ENCODE measurements at places on chromosomes 4 and X.

DNA sequence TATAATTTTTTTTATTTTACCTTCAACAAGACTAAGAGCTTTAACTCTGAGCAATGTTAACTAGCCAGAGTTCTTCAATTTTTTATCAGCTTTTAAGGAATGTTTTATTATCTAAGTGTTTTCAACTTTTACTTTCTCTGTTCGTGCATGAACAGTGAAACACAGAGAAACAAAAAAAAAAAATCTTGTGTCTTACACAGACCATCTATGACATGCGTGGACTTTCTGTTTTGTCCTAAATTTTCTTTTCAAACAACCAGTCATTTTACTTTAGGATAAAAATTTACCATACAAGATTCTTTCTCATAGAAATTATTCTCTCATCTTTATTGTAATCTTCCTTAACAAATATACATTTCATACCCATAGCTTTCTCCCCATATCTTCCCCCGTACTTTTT lies 731.9 kb upstream of the PCDH10 start:
- no peak for DNase-seq

GRCh38 chrX:140526171-140526570 lies 21.3 kb upstream of the SOX3 start:
- no peak for DNase-seq

GRCh38 chr4:78689261-78689660 lies 86.9 kb upstream of the BMP2K start:
- no peak for DNase-seq

DNA sequence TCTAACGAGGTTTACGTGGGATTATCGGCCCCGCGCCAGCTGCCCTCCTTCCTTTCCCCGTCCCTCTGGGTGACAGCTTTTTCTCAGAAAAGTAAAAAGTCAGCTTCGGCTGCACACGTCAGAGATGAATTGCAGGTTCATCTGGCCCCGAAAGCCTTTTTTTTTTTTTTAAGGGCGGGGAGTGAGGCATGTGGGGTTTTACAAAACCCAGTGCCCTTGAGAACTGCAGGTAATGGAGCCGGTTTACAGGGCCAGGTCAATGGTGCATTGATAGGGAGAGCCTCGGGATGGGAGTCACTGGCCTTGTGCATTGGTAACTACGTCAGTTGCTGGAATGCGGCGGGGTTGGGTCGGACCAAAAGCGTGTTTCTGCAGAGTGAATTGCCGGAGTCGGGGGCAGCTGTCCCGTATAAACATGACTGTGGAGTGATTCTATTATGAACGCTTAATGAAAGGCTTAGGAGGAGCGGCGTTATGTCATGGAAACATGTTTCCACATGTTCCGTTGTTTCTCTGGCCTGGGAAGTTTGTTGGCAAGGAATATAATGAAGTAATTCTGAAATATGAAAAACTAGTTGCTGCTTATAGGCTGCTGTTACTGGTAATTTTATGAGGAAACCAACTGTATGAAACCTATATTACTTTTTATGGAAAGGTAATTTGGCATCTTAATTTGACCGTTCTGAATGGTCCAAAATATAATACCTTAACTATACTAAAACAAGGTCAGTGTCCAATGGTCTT lies 1.1 kb downstream of the HSPA4L start:
- DNase-seq: peak; percentile 44

GRCh38 chr4:169612871-169613859 lies 782 bp upstream of the NEK1 start:
- peak; percentile 77 for DNase-seq

- no peak for DNase-seq
Observed at GRCh38 chr4:68447201-68447600, at the start of gene TMPRSS11E. Gene TMPRSS11E, plus strand, starts transcription at chr4:68447463. Its CDS starts 50 bp downstream, at chr4:68447513.

- DNase-seq: no peak
Observed at GRCh38 chrX:150680974-150681373, 12.2 kb upstream of the MTMR1 start.

DNA sequence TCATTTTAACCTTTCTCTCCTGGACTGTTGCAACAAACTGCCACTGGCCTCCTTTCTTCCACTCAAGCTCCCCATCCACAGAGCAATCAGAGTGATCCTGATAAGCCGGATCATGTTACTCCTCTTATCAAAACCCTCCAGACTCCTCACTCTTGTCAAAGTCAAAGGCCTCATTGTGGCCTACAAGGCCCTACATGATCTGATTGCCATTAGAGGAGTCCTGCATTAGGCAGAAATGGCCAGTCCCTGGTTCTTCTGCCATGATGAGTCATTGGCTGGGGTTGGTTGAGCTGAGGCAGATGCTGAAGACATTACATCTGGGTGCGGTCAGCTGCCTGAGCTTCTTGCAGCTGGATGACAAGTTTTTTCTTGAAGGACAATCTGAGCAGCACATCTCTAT lies 32.7 kb upstream of the CASK start:
- DNase-seq: peak; percentile 9

DNA sequence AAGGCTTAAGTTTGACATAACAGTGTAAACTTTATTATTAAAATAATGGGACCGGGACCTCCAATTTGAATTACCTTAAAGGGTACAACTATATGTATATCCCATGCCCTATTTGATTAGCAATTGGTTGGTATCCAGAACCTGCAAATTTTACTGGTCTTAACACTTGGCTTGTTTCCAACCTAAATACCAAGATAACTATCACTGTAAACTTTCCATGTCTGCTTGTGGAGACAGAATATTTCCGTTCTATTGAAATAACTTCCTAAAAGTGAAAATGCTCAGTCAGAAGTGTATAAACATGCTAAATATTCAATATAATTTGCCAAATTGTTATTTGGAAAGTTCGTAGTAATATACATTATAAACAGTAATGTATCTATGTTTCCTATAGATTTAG lies 154.0 kb downstream of the TMEM47 start:
- DNase-seq: no peak

DNA sequence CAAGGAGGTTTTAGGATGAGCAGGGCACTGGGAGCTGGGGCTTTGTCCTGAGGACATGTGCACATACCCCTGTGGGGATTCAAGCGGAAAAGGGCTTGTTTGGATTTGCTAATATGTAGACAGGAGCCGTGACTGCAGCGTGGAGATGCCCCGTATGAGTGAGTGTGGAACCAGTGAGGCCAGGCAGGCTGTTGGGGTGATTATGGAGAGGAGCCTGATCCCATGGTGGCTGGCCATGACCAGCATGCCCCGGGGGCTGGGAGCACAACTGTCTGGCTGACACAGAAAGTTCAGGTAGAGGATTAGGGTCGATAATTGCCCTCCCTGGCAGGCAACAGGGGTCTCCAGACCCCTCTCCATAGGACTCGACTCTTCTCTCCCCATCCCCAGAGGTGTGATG lies 68.8 kb upstream of the STX18 start:
- no peak for DNase-seq

DNA sequence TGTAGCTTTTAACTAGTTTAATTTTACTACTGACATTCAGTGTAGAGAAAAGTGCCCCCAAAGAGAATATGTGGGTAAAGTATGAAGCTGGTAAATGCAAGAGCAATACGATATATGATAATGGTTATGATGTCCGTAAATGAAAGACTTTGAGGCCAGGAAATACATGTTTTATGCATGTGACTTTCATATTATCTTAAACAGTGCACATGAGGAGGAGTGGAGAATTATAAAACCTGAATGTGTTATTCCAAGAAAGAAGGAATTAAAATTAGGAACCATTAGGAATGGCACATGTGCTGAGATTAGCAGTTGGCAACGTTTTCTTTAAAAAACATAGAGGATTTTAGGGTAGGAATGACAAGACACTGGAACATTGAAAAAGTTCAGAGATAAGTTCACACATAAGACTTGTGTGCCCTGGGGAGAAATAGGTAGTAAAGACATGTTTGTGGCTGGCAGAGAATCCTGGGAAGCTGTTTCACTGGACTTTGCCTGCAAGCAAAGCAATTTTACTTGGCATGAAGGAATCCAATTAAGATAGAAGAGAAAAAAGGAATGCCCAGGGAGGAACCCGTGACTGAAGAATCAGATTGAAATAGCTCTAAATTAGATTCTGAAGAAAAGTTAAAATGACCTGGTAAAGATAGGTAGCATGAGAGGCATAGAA lies 20.0 kb downstream of the GK start:
- no peak for DNase-seq

- DNase-seq: no peak
Observed at GRCh38 chr4:153120235-153120634, 84.0 kb upstream of the TRIM2 start.

DNA sequence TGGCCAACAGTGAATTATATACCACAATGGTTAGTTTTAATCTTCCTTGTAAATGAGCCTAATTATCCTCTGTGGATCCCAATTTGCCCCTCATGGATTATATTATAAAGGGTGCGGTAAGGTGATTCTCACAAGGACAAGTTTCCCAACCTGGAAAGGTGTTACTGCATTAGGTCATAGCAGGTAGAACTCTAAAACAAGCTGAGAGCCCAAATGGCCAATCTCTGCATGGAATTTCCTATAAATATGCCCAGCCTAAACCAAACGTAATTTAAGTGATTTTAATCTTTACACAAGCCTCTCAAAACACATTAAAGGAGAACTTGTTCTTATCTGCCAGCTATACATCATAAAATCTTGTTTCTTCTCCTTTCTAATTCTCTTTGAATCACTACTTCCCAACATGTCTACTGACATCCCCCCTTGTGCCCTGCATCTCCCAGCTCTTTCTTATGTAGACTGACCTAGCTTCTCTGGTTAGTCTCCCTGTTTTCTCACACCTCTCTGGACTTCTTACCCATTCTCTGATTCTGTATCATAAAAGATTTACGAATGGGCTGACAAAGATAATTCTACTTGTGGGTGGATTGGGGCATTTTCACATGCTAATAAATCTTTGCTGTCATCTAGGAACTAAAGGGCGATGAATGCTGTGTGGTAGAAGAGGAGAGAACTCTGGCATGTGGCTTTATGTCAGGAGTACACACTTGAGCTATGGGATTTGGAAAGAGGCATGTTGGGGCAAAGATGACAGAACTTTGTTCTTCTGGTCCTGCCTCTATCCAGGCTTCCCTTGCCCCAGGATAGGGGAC lies 94.3 kb upstream of the PGRMC2 start:
- DNase-seq: no peak

DNA sequence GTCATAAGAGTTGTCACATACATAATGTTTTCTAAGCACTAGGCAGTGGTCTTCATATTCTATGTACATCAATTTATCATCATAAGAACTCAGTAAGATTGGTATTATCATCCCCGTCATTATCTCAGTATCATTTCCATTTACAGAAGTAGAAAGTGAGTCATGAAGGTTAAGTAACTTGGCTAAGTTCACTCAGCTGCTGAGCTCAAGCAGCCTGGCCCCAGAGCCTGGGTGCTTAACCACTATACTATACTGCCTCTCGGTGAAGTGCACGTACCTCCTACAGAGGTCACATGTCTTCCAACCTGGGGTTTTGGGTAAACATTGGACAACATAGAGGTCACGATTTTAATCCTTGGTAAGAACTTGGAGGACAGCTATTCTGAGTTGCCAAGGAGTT lies 161.5 kb upstream of the GATB start:
- no peak for DNase-seq

DNA sequence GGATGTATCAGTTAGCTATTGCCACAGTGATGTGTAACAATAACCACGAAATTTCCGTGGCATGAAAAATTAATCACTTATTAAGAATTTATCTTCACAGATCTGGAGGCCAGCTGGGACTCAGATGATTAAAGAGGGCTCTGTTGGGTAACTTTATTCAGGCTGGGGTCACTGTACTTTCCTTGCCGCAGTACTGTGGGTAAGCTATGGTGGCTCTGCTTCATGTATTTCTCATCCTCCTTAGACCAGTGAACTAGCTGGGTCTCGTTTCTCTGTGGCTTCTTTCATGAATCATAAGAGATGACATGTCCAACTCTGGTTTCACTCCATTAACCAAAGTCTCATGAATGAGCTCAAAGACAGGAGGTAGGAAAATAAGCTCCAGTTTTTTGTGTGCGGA lies 13.5 kb downstream of the TEX13B start:
- DNase-seq: no peak

DNA sequence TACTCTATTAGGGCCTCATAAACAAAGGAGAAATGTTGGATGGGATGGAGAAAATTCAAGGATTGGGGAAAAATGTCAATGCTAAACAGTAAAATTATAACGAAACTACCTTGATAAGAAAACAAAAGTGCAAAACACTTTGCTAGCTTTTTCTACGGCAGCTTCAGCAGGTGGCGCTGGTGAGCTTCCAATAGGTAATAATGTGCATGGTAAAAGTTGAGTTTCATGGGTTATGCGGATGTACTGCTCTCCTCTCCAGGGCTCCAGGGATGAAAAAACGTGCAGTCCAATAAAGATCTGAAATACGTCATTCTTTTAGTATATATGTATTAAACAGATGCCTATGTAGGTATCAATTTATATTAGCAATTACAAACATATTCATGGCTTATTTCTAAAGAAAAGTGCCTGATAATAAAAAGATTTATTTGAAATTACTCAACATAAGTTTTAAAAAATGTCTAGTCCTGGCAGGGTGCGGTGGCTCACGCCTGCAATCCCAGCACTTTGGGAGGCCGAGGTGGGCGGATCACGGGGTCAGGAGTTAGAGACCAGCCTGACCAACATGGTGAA lies 239.6 kb downstream of the GRXCR1 start:
- DNase-seq: peak; percentile 73

DNA sequence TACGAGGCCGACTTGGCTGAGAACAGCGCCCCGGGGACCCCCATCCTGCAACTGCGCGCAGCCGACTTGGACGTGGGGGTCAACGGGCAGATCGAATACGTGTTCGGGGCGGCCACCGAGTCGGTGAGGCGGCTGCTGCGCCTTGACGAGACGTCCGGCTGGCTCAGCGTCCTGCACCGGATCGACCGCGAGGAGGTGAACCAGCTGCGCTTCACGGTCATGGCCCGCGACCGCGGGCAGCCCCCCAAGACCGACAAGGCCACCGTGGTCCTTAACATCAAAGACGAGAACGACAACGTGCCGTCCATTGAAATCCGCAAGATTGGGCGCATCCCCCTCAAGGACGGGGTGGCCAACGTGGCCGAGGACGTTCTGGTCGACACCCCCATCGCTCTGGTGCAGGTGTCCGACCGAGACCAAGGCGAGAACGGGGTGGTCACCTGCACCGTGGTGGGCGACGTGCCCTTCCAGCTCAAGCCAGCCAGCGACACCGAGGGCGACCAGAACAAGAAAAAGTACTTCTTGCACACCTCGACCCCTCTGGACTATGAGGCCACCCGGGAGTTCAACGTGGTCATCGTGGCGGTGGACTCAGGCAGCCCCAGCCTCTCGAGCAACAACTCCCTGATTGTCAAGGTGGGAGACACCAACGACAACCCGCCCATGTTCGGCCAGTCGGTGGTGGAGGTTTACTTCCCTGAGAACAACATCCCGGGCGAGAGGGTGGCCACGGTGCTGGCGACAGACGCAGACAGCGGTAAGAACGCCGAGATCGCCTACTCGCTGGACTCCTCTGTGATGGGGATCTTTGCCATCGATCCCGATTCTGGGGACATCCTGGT lies 2.4 kb downstream of the PCDH7 start:
- DNase-seq: no peak

- peak; percentile 72 for DNase-seq
Observed at GRCh38 chr4:1644891-1645657, 39.0 kb downstream of the FAM53A start.

DNA sequence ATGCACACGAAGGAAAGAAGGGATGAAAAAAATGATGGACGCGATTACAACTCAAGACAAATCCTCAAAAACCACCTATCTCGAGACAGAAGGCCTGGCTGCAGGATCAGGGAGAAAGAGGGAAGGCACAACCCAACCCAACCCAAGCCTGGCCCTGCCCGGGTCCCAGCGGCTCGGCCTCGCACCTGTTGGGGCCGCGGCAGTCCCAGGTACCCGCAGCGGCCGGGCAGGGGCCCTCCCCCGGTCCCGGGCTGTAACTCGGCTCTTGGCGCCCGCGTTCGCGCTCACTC lies 464 bp downstream of the RASGEF1B start:
- DNase-seq: no peak

GRCh38 chrX:155645180-155645579 lies 32.4 kb upstream of the TMLHE start:
- DNase-seq: no peak
